SHP77 (cell line): ENCODE measurements at places on chromosomes 7 and 10.

- no peak for DNase-seq
Measured at GRCh38 chr7:125122173-125122572, 192.5 kb upstream of the POT1 start.

DNA sequence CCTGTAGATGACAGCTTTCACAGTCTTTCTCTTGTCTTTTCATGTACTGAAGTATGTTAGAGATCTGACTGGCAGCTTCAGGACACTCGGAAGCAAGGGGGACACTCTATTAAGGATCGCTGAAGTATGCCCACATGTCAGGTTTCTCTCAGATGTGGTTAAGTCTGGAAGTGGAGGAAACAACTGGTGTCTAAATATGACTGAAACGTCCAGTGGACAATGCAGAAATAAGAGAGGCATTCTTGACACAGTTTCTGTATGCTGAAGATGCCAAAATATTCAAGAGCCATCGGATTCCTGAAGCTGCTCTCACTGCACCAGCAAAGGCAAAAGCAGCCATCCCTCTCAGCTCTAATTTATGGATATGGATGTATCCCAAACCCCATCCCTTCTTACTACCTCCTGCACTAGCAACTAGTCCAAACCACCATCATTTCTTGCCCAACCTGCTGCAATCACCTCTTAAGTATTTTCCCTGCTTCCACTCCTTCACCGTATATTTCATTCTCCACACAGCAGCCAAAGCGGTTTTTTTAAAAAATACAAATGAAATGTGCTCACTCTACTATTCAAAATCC is 113.4 kb downstream of the REEP3 start:
- no peak for DNase-seq

DNA sequence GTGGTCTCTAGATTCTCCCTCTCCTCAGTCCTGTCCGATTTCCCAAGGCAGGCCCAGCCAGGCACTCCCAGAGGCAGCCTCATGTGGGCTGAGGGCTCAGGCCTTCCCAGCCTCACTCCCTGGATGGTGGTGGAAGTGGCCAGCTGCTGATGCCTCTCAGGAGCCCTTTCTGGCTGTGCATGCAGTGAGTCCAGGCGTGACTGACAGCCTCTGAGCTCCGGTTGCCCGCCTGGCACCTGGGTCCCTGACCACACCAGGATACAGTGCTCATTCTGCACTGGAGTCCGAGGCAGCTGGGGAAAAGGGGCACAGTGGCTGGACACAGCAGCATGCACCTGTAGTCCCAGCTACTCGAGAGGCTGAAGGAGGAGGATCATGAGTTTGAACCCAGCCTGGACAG is 132.6 kb downstream of the CUL2 start:
- no peak for DNase-seq

DNA sequence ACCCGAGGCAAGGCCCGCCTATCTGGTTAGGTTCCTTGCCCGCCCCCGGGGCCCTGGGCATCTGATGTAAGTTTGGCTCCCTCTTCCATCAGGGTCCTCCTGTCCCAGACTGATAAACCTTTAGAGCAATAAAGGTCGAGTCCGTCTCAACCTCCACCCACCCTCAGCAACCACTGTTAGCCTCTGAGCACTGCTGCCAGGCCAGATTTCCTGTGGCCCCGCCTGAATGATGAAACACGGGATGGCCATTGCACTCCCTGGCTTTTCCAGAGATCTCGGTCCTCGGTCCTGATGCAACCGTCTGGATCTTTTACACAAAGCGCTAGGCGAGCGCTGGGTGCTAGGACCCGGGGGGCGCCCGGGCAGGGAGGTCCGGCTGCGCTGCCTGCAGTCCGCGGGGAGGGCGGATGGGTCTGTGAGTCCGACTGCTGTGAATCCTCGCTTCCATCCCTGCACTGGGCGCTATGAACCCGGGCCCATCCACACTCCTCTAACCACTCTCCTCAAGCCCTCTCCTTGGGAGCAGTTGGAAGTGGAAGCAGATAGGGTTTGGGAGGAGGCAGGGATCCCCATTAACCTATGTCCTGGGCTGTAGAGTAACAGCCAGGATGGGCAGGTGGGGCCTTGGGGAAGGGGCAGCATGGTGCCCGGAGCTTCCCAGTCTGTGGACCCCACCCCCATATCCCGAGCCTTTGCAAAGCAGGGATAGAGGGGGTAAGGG is 875 bp upstream of the DDIT4 start:
- peak; percentile 80 for DNase-seq

GRCh38 chr10:62580396-62580795 is 206.2 kb downstream of the ZNF365 start:
- DNase-seq = no peak

DNA sequence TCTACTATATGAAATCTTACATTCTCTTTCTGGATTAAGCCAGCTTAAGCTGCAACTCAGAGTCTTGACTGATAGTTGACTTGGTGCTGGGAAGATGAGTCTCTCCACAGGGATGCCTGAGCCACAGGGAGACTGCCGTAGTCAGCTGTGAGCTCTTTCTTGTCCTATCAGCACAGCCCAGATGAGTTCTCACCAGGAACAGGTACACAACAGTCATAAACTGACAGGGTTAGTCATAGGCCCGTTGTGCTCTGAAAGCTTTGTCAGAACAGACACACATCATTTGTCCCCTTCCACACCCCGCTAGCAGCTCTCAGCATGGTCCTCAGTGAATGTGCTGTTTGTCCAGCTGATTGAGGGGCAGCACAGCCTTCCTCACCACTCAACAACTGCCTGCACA is 221.6 kb downstream of the RPS24 start:
- DNase-seq = no peak

DNA sequence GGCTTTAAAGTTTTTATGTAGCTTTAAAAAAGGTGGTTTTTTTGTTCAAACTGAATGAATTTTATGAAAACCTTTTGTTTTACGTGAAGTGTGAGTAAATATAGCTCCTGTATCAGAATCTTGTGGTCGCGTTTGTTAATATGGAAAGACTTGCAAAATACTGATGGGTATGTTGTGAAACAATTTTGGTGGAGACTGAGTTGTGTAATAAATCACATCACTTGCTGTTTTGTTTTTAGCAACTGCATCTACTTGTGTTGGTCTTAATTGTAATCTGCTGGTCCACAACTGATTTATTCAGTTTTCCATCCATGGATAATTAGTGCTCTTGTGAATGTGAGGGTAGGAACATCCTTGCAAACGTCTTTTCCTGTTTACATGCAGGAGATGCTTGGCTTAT is 10.5 kb downstream of the PLXDC2 start:
- DNase-seq = no peak

DNA sequence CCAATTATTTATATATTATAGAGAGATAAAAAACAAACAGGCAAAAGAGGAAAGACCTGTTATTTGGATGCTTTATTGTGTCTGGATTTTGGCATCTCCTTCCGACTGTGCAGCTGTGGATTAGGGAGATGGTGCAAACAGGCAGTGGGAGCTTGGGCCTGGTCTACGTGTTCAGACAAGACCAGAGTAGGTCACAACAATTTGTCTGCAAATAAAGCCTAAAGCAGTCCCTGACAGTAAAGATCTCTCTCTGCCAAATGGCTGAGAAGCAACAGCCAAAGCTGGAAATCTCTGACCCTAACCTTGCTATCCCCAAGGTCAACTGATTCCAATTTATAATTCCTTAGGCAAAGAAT is 82.0 kb downstream of the ABLIM1 start:
- DNase-seq = no peak

GRCh38 chr7:26237035-26237807 is 35.7 kb downstream of the CBX3 start:
- no peak for DNase-seq

- peak; percentile 64 for DNase-seq
Measured at GRCh38 chr10:55631071-55631654, 729.9 kb downstream of the ZWINT start.

DNA sequence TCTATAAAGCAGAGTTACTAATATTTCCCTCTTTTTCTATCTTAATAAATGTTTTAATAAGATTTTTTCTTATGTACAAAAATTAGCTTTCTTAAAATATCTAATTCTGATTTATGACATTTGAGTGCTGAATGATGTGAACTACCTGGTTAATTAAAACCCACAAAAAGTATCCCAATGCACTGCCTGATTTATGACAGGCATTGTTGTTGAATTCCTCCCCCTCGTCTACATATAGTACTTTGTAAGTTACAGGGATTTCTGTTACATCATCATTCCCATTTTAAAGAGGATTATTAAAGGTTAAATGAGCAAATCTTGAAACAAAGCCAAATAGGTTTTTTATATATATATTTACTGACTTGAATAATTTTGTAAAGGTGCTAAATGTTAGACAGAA is 91.1 kb downstream of the NRBF2 start:
- DNase-seq = no peak

DNA sequence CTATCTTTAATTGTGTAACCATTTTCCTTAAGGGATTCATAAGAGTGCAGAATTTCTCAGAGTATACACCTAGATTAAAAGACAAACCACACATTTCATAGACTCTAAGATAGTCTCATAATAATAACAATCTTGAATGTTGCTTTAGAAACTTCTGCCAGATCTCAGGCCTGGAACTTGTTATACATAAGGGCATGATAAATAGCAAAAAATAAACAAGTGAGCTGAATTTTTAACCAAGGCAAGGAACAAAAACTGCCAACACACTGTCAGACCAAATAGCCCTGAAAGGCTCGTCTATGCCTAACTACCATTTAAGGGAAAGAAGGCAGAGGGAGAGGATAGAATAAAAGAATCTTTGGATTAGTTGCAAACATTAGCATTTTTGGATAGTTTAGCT is 65.8 kb upstream of the SEMA3C start:
- DNase-seq = no peak

- no peak for DNase-seq
Measured at GRCh38 chr7:13945670-13946069, 43.8 kb downstream of the ETV1 start.

- DNase-seq = no peak
Measured at GRCh38 chr7:87451187-87451586, 24.3 kb downstream of the ABCB4 start.

GRCh38 chr10:81013771-81014170 is 476.1 kb downstream of the SH2D4B start:
- DNase-seq = no peak

- DNase-seq = no peak
Measured at GRCh38 chr7:1777122-1777521, 107.0 kb downstream of the ELFN1 start.

- DNase-seq = no peak
Measured at GRCh38 chr10:35594115-35595079, 10.7 kb upstream of the GJD4 start.

DNA sequence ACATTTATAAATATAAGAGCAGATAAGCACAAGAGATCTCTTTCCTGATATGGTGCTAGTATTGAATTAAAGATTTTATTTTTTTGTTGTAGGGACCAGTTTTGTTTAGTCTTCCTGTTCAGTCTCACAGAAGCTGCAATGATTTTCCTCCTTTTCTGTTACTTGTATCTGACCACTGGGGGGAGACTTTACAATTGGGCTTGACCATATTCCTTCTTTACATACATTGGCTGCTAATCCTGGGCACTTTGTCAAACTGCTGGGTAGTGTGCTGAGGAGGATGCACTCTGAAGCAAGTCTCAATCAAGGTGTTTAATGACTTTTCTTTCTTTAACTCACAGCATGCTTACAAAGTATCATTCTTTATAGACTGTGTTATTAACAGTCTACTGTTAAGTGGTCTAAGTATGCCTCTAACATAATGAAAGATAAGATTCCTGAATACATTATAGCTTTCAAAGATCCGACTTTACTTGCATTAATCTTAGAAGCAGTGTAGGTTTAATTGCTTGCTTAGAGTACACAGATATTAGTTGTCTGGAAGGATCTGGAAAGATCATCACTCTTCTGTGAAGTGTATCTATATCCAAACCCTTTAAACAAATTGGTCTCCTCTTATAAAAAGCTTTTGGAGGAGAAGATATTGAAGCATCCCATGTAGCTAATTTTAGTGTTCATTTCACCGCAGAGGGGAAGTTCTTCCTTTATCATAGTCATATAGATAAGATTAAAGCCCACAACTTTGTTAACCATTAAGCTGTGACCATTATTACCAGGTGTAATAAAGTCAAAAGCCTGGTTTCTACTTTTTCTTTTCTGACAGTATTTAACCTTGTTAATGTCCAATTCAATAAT is 3.1 kb downstream of the PALS2 start:
- peak; percentile 43 for DNase-seq

- DNase-seq = no peak
Measured at GRCh38 chr7:151665368-151665767, 145.7 kb upstream of the RHEB start.

GRCh38 chr7:115965236-115965635 is 65.3 kb downstream of the TFEC start:
- DNase-seq = no peak

- DNase-seq = no peak
Measured at GRCh38 chr10:24938525-24938924, 13.9 kb downstream of the PRTFDC1 start.

DNA sequence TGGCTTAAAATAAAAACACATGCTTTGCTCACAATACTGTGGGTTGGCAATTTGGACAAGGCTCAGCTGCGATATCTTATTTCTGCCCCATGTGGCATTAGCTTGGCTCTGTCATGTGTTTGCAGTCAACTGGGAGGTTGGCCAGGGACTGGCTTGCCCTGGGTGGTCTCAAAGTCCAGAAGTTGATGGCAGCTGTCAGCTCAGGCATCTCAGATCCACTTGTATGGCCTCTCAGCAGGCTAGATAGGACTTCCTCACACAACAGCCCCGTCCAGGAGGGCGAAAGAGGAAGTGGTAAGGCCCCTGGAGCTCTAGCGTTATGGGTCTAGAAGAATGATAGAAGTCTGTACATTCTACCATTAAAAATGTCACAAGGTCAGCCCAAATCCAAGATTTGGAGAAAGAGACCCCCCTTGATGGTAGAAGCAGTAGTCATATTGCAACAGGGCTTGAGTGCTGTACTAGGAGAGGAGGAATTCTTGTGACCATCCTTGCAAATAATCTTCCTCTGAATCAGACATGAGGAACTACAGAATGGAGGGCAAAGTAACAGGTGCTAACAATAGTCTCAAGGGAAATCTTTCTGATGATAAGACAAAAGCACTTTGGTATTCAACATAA is 166.2 kb downstream of the FAM107B start:
- DNase-seq = no peak

DNA sequence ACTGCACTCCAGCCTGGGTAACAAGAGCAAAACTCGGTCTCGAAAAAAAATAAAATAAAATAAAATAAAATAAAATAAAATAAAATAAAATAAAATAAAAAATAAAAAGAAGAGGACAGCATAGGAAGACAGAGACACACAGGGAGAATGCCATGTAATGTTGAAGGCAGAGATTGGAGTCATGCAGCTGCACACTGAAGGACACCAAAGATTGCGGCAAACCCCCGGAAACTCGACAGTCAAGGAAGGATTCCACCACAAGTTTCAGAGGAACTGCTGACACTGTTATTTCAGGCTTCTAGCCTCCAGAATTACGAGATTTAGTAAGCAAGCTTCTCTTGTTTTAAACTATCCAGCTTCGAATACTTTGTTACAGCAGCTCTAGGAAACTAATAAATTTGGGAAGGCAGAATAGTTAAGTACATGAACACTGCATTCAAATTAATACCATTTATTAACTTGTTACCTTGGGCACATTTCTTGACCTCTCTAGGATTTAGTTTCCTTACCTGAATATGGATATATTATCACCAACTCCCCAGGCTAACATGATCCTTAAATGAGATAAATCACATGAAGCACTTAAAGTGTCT is 9.5 kb downstream of the CPED1 start:
- no peak for DNase-seq

- DNase-seq = no peak
Measured at GRCh38 chr10:27433976-27434375, 70.1 kb upstream of the RAB18 start.
